ENCODE measurements at places on chromosomes 7 and 10.
A peak's percentile ranks its signal among the peaks of the same experiment; 100 is the strongest.

DNA sequence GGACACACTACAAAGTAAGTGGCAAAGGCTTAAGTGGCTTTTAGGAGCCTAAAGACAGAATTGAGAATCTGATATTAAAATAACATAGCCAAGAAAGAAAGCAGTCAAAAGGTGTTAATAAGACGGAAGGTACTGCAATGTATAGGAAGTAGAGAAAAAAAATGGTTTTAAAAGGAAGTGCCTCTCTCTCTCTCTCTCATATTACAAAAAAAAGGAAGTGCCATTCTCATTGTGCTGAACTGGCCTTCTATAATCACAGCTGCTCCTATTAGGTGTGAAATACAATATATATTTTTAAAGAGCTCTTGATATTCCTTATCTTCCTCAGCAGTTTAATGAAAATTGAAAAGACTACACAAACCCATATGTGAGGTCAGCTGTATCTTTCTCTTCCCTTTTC, 199.4 kb upstream of the NPVF start:
- DNase-seq: no peak

- DNase-seq: no peak
Observed at GRCh38 chr7:40945788-40946187, 757.1 kb downstream of the INHBA start.

- no peak for DNase-seq
Observed at GRCh38 chr7:108000875-108001763, 1.8 kb downstream of the LAMB1 start.

DNA sequence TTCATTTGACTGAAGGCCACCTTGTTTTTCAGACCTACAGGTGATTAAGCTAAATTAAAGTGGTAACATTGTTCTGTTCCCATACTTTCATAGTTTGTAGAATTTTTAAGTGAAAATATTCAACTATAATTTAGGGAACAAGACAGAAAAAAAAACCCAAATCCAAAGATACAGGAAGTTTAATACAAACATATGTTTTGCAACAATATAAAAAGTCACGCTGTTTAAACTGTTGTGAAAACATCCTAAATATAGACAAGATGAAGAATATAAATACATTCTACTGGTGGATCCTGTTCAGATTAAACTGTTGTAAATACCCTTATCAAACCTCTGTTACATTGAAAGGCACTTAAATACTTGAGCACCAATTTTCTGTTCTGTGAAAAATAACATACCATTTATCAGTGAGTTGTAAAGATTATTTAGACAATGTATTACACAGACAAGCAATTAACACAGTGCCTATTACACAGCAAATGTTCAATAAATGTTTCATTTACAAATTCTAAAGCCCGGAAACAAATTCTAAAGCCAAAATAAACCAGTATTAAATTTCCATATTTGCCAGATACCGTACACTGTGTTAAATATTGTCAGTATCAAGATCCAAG, 14.2 kb downstream of the ASZ1 start:
- DNase-seq: no peak

DNA sequence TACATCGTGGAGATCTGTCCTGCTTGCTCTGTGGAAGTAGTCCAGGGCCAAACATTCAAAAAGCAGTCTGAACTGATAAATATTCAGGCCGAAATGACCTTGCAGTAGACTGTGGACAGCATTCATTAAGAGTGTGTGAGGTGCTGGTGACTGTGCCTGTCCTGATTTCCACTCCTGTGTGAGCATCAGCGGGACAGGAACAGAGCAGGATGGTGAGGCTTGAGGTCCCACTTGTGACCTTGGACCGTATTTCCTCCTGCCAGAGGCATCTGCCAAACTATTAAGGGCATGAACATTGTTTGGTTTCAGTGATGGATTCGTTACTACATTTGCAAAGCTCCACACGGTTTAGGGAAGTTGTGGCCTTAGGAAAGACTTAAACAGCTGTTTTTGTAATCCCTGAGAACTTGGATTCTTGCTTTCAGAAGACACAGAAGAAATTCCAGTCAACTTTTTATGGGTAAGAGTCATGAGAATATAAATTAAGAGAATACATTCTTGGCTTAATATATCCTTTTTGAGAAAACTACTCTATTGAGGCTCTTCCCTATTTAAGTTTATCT, 32.8 kb downstream of the CCNY start:
- no peak for DNase-seq

GRCh38 chr10:33074443-33074842, 116.4 kb upstream of the ITGB1 start:
- no peak for DNase-seq

DNA sequence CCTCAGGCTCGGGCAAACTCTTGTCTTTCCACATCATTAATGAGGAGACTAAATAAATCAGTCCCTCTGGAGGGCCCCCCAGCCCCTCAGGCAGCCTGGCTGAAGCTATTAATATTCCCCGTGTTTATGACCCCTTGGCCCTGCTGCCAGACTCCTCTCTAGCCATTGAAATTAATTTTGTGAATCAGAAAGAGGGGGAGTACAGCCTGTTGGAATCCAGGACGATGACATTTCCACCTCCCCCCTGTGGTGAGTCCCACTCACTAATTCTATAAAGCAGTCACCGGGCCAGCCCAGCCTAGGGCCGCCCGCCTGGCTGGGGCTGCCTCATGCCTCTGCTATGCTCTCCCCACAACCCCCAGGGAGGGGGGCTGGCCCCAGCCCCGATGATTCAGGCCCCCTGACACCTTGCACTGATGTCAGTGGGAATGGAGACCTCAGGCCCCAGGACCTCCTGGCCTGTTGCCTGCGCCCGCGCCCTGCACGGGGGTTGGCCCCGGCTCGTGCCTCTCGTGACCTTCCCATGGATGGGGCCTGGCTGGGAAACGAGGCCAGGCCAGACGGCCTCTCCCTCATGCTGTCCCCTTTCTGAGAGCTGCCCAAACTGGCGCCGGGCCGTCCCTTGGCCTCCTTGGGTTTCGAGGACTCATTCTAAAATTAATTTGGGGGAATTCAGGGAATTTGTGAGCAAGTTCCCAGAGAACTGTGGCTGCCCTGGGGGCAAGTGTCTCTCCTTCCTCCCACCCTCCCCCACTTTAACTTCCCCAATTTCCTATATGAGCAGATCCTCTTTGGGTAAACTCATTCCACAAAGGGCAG, 34.0 kb downstream of the TMEM270 start:
- peak; percentile 89 for DNase-seq

DNA sequence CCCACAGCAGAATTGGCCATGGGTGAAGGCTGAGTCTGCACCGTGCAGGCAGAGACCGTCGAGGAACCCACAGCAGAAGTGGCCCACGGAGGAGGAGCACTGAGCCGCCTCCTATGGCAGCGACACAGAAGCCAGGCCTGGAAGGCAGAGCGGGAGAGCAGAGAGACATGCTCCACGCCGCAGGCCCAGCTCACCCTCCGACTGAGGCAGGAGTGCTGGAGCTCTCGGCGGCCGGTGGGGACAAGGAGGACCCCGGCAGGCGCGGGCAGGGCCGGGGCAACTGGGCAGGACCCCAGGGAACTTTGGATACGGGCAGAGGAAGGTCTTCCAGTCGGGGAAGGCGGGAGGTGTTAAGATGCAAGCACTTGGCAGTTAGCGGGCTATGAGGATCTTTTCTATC, 420.4 kb downstream of the DNAJB6 start:
- DNase-seq: no peak

DNA sequence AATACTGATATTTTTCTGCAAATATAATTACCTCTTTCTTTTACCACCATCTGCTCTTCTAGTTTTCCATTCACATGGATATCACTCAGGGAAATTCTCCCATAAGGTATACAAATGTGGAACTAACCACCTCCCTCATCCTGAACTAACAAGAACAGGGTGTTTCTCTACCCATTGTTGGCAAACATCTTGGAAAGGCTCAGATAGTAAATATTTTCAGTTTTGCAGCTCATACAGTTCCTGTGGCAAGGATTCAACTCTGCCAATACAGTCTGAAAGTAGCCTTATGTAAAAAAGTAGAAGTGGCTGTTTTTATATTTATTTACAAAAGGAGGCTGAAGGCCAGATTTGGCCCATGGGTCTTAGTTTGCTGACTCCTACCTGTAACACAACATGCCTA, 513.0 kb upstream of the TEX47 start:
- no peak for DNase-seq

DNA sequence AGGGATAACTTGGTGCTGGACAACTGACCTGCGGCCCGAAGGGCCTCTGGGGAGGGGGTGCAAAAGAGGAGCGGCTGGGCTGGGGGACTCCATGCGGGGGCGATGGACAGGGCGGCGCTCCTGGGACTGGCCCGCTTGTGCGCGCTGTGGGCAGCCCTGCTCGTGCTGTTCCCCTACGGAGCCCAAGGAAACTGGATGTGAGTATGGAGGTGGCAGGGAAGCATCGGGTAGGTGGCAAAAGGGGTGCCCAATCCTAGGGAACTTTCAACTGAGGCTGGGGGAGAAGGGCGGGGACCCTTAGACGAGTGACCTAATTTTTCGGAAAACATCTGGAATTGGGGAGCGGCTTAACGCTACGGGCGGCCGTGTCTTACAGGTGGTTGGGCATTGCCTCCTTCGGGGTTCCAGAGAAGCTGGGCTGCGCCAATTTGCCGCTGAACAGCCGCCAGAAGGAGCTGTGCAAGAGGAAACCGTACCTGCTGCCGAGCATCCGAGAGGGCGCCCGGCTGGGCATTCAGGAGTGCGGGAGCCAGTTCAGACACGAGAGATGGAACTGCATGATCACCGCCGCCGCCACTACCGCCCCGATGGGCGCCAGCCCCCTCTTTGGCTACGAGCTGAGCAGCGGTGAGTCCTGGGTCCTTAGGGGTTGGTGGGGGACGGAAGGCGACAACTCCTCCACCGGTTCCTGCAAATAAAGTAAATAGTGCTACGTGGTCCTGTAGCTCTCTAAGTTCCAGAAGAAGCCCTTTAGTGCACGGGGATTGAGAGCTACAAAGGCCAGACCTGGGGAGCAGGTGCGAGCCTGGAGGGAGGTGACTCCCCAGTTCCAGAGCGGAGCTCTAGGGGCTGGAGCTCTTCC, 622 bp downstream of the WNT16 start:
- DNase-seq: no peak

- DNase-seq: no peak
Observed at GRCh38 chr7:38189231-38189938, 11.3 kb downstream of the STARD3NL start.

DNA sequence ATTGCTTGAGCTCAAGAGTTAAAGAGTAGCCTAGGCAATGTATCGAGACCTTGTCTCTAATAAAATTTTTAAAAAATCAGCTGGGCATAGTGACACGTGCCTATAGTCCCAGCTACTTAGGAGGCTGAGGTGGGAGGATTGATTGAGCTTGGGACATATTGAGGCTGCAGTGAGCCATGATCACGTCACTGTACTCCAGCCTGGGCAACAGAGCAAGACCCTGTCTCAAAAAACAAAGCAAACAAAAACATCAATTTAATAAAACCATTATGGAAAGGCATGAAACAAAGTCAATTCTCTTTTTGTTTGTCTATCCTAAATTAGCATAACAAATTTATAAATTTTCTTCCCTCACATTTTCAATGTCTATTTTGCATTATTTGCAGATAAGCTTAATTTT, 108.4 kb downstream of the PHF14 start:
- DNase-seq: no peak

DNA sequence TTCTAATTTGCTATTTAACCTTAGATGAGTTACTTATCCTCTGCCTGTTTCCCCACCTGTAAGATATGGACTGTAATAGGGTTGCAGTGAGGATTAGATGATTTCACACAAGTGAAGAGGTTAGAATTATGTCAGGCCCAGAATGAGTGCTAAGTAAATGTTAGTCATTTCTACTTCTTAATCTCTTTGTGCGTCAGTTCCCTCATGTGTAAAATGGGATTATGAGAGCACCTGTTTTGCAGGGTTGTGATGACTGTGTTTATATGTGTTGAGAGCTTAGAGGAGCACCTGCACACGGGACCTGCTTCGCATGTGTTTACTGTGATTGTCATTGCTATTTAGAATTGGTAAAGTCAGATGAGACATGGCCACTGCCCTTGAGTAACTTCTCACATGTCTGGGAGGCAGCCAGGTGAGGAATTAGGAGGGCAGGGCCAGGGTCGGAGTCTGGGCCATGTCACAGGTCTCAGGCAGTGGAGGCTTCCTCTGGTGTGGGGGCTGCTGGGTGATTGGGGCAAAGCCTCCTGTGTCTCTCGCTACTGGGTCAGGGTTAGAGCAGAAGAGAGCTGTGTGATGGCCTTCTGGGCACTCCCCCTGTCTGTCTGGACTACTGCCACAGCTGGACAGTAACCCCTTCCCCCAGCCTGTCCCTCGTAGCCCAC, 106.7 kb downstream of the WDFY4 start:
- no peak for DNase-seq

All from astrocyte of the cerebellum (primary cell).